ENCODE measurements at places on chromosomes 12 and 14.

DNA sequence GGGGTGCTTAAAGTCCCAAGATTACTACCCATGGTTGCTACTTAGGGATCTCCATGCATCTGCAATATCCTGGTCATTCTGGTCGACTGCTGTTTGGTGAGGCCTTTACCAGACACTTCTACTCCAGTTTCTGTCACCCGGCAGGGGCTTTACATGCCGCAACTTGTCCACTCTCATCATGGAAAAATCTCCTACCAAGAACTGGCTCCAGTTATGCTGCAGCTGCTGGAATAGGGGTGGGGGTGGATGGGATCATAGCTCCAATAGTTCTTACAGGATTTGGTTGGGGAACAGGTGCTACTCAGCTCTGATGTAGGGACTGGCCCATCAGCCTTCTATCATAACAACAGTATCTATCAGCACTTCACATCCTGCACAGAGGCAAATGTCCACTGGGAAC is 51.6 kb downstream of the SPTB start:
- no peak for DNase-seq

GRCh38 chr14:33560718-33561431 is 390.0 kb downstream of the EGLN3 start:
- DNase-seq = no peak

DNA sequence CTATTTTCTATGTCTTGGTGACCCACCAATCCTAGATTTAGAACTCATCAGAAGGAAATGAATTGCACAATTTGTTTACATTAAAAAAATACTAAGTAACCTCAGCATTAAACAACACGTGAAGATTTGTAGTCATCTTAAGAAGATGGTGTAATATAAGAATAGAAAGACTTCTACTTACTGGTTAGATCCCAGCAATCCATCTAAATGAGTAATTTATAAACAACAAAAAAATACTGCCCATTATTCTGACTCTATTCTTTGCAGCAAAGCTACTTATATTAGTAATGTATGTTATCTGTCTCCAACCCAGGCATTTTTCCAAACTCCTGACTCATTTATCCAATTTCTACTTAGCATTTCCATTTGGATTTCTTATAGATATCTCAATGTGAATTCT is 67.8 kb downstream of the CD163L1 start:
- no peak for DNase-seq

DNA sequence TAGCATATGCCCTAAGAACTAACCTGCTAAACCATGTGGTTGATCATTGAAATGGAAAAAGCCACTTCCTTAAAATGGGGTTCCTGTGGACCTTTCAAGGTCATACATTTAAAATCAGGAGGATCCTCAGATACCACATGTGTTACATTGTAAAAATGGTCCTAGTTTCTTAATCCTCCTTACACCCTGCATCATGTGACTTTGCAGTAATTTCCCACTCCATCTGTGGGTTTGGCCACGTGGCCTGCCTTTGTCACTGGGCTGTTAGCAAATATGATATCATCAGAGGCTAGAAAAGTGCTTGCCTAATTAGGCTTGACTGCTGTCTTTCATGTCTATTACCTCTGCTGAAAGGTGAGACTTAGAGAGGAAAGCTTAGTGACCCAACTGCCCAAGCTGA is 70.7 kb downstream of the CMKLR1 start:
- no peak for DNase-seq

DNA sequence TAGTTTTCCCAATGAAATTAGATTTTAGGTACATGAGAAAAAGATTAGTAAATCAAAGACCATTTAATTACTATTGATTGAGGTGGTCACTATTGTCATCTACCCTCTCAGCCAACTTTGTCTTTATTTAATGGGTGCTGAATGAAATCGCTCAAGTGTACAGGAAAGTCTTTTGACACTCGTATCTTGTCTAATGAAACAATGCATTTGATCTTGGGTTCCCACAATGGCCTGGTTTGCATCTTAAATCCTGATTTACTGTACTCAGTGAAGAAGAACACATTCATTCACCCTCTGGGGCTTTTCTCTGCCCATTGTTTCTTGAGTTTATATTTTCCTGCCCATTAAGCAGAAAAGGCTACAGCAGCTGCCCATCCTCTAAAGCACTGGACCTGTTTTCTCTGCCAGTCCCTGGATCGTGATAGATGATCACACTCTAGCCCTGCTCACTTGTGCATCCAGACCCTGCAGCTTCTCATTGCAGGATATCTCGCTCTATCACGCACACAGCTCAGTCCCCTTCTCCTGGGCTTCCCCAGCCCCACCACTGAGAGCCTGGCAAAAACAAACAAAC is 1369.3 kb downstream of the AACS start:
- DNase-seq = no peak

DNA sequence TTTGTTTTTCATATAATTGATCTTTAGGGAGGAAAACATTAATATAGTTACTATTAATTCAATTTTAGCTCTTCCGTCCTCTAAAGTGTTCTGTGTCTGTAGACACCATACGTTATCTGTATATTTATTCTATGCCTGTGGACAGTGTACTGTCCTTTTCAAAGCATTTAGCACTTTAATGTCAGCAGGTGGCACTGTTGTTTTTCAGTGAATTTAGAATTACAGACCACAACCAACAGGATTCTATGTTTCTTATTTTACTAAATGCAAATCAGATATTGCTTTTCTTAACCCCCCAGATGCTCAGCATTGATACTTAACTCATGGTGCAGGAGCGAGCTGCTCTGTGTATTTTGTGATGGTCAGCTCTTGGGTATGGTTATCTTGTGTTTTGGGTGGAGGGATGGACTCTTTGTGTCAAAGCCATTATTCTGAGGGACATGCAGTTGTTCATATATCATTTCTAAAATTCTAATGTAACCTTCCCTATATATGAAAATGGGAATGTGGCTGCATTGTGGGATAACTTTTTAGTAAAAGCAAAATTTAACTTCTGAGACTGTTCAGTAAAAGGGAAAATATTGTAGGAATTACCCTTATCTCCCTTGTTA is 65.2 kb downstream of the PAPOLA start:
- no peak for DNase-seq

DNA sequence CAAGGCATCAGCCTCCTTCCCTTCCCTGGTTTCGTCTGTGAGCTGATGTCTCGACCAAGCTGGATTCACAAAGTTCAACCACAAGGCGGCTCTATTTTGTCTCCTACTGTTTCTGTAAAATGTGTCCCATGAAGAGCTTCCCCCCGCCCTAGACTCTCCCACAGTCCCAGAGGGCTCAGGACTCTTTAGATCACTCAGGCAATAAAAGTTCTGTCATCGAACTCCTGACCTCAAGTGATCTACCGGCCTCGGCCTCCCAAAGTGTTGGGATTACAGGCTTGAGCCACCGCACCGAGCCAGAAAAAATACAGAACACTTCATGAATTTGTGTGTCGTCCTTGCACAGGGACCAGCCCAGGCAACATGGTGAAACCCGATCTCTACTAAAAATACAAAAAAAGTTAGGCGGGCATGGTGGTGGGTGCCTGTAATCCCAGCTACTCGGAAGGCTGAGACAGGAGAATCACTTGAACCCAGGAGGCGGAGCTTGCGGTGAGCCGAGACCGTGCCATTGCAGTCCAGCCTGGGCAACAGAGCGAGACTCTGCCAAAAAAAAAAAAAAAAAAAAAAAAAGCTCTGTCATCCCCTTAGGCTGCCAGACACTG is 149.4 kb downstream of the BCL11B start:
- no peak for DNase-seq

- no peak for DNase-seq
Measured at GRCh38 chr12:102680304-102680703, 199.9 kb upstream of the IGF1 start.

DNA sequence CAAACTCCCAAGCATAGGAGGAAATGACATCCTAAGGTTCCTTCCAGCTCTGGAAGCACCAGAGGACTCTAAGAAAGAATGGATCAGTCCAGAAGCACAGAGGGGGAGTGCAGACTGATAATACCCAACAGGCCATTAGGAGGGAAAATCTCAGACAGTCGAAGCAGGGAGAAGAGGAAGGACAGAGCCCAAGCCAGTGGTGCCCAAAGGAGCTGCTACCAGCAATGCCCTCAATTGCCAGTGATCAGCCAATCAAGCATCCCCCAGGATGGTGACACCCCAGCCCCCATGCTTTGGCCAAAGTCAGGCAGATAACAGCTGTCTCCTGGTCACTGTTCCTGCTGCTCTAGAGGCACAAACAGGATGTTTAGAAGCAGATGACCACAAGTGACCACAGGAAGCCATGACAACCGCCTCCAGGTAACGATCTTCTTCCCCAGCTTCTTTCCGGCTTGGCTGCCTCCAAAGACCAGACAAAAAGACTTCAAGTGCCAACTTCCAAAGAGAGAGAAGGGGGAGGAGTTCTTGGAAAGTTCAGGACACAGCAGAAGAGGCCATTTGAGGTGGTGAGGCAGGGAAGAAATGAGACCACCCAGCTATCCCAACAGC is 16.2 kb downstream of the PXN start:
- DNase-seq = no peak

DNA sequence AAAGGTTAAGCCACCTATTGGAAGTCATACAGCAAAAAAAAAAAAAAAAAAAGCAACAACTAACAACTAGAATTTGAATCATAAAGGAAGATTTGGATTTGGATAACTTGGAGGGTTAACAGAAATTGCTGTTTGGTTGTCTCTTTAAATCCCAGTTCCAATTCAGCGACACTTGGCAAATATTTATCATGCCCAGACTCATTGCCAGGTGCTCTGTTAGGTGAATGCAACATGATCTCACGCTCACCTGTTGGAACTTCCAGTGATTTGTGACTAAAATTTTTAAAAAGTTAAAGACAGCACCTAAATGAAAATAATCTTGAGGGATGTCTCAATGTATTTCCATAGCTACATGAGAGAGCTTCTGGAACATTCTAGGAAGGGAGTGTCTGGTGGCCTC is 103.7 kb downstream of the TBX3 start:
- DNase-seq = no peak

- no peak for DNase-seq
Measured at GRCh38 chr12:23729359-23729758, 220.1 kb downstream of the SOX5 start.

- DNase-seq = no peak
Measured at GRCh38 chr12:109439181-109439580, 37.9 kb downstream of the KCTD10 start.

Data from stimulated activated CD8-positive, alpha-beta memory T cell treated with anti-CD3 and anti-CD28 coated beads, Interleukin-4, amount 100 ng/mL, for 24 hours (primary cell).